Activated T-cell treated with anti-CD3 and anti-CD28 coated beads for 48 hours (primary cell): ENCODE measurements at places on chromosomes 6 and 20.

GRCh38 chr6:9009931-9010330 is 574.6 kb upstream of the SLC35B3 start:
- DNase-seq = no peak

GRCh38 chr6:107083921-107084320 is 31.4 kb downstream of the BEND3 start:
- no peak for DNase-seq

DNA sequence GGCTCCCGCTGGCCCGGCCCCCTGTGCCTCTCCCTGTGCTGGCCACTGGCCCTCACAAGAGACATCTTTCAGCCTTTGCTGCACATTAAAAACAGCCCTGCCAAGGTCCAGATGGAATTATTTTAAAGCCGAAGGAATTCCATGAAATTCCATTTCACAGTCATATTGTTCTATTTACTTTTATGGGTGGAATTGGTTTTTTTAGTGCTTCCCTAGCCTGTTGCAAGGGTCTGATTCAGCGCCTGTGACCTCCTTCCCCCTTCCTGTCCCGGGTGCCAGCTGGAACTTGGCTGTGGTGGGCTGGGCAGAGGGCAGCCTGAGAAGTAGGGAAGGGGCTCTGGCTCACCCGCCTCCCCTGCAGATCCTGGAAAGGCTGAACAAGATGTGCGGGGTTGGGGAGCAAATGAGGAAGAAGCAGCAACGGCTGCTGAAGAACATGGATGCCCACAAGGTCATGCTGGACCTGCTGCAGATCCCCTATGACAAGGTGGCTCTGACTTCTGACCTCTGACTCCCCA is 34.3 kb downstream of the UQCC2 start:
- DNase-seq = no peak

GRCh38 chr6:9178071-9178470 is 742.7 kb upstream of the SLC35B3 start:
- DNase-seq = no peak

- no peak for DNase-seq
Observed at GRCh38 chr6:53119772-53120409, 28.8 kb downstream of the GCM1 start.

GRCh38 chr6:113632220-113632864 is 224.8 kb upstream of the MARCKS start:
- peak; percentile 36 for DNase-seq
